ENCODE measurements at places on chromosomes 2 and 18.
A peak's percentile ranks its signal among the peaks of the same experiment; 100 is the strongest.

DNA sequence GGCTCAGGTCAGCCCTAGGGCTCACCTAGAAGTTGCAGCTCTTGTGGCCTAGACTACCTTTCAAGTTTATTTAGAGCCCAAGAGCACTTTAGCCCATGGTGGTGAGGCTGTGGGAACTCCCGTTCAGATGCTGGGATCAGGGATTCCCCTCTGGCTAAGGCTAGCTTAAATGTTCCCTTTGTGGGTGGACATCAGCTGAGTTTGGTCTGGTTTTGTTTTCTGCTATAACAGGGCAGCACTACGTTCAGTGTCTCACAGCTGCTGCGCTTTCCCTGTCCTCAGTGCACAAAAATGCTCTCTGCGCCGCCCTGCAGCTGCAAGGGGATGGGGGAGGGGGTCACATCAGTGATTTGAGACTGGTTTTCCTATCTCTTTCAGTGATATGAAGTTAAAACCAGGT lies 170.5 kb upstream of the KCNJ3 start:
- no peak for DNase-seq

DNA sequence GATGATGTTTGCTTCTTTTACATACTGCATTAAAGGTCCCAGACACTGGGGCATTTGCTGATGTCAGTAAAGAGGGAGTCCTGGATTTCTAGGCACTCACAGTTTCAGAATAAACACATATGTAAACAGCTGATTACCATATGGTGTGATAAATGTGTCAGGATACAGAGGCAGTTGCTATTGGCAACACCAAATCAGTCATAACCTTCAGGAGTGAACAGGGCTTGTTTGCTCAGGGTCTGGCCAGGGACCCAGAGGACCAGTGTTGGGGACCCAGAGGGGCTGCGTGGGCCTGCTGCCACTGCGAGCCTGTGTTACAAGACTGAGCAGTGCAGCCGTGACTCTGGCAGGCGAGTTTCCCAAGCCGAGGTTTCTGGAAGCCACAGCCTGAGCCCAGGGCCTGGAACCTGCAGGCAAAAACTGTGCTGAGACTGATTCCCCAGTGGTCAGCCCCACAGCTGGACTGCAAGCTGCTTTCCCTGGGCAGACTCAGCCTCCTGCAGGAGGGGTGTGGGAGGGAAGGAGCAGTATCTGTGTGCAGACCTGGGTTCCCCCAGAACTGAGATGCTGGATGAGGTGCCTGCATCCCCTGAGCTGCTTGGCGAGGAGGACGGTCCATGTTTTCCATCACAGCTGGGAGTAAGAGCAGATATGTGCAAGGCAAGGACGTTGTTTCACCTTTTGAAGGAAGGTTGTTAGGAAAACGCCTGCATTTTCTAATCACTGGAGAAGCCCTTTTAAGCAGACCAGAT lies 23.6 kb downstream of the ASAP2 start:
- no peak for DNase-seq

DNA sequence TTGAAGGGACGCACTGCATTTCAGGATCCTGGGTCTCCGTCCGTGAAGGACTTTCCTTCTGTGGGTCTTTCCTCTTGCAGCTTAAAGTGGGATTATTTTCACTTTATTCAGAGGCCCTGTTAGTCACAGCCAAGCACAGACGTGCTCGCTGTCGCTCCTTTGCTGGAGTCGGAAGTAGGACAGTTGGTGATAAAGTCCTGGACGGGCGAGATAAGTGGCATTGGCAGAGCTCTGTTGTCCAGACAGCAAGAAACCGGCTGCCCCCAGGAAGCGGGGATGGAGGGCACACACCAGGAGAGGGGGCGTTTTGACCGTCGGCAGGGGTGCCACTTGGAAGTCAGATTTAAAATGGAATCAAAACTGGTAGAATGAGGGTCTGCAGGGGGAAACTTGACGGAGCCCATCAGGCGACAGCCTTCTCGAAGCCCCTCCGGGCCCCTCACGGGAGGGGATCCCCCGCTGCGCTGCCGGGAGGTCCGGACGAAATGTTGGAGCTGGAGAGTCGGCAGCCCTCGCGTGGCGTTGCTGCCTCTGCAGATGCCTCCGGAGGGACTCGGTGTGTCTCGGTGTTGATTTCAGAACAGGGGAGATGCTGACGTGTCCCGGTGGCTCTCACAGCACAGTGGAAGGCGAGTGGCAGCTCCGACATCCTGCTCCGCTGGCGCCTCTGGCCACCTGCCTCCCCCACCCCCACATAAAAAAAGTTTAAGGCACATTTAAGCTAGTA lies 124.2 kb downstream of the NFATC1 start:
- peak; percentile 79 for DNase-seq

- DNase-seq = no peak
Observed at GRCh38 chr18:53025247-53025646, 685.2 kb downstream of the DCC start.

GRCh38 chr2:119735565-119735964 lies 24.2 kb upstream of the PTPN4 start:
- no peak for DNase-seq

GRCh38 chr2:101064125-101064502 lies 62.0 kb downstream of the RPL31 start:
- no peak for DNase-seq

- no peak for DNase-seq
Observed at GRCh38 chr2:37563375-37564015, 107.9 kb downstream of the CDC42EP3 start.

- no peak for DNase-seq
Observed at GRCh38 chr2:108591163-108591562, 56.9 kb downstream of the LIMS1 start.

GRCh38 chr2:15720561-15721307 lies 129.1 kb downstream of the DDX1 start:
- DNase-seq = no peak

DNA sequence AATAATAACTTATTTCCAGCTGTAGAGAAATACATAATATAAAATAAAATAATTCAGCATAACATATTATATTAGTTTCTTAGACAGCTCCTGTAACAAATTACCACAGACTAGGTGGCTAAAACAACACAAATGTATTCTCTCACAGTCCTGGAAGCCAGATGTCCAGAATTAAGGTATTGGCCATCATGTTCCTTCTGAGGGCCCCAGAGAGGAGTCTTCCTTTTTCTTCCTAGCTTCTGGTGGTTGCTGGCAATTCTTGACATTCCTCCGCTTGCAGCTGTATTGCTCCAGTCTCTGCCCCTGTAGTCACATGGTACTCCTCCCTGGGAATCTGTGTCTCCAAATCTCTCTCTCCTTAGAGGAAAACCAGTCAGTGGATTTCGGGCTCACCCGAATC lies 146.8 kb downstream of the RBM43 start:
- DNase-seq = no peak

DNA sequence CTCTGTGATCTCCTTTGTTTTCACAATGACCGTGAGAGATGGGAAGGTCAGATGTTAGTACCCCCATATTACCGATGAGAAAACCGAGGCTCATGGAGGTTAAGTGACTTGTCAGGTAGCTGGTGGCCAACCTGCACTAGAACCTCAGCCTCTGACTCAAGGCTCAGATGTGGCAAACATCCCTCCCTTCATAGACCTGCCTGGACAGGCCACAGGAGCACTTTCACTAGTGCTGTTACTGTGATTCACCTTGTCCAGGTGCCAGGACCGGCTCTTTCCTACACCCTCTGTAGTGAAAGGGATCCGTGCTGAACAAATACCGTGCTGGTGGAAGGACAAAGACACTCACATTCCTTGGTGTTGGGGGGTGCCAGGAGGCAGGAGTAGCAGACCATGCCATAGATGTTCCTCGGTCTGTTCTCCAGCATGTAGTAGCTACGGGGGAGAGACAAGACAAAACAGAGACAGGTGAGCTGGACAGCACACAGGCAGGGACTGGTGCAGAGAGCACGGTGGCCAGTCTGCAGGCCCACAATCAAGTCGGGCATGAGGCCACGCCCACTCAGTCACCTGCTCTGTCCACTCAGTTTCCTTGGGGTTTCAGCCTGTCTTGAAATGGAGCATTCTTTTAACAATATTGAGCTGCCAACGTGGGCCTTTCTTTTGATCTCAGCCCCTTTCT lies 65.9 kb downstream of the EDAR start:
- DNase-seq = peak; percentile 23

DNA sequence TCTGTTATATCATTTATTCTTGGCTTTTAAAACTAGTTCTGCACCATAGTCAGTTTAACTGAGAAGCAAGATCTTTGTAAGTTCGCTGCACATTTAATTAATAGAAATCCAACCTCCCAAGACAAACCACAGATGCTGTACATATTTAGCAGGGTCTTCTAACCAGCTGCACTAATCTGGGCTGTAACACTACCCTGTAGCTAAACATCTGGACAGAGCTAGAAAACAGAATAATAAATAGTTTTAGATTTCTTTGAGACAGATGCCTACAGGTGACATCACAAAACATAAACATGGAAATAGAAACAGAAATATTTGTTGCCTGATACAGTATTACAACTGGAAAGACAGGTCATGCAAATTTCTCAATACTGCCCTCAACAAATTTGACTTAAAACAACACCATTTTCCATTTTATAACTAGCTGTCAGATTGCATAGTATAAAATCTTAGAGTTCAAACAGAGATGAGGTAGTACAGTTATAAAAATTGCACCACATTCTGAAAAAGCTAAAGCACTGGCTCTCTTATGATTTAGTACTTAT lies 315.1 kb downstream of the NR4A2 start:
- no peak for DNase-seq

GRCh38 chr2:28395334-28396061 lies 2.8 kb downstream of the FOSL2 start:
- no peak for DNase-seq

GRCh38 chr18:3906116-3906750 lies 456.3 kb downstream of the TGIF1 start:
- no peak for DNase-seq

DNA sequence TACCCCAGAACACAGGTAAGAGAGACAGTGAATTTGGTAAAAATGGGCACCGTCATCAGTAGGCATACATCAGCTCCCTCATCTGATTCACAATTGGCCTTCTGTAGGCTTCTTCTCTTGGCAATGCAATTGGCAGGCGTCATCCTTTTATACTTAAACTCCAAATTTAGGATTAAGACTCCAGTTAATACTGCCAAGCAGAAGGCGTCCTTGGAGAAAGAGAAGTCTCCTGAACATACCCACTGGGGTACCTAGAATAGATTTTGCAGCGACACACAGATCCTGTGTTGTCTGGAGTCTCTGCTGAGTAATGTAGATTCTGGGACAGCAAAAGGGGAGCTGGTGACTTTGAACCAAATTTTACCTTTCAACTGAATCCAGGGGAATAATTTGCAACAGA lies 592 bp upstream of the METAP1D start:
- DNase-seq = no peak

DNA sequence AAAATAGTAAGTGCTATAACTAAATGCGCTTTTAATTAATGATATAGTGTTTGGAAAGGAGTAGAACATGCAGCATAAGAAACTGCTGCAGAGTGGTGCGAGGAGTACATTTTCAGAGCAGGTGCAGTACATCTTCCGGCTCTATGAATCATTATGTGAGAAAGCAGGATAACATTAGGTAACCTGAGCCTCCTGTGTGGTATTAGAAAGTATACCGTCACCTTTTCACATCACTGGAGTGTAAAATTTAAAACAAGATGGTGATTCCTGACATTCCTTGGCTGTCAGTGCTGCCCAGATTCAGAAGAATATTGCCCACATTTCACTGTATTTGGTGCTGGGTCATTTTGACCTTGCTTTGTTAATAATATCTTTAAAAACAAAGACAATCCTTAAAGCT lies 7.8 kb upstream of the DYNC2LI1 start:
- DNase-seq = no peak

DNA sequence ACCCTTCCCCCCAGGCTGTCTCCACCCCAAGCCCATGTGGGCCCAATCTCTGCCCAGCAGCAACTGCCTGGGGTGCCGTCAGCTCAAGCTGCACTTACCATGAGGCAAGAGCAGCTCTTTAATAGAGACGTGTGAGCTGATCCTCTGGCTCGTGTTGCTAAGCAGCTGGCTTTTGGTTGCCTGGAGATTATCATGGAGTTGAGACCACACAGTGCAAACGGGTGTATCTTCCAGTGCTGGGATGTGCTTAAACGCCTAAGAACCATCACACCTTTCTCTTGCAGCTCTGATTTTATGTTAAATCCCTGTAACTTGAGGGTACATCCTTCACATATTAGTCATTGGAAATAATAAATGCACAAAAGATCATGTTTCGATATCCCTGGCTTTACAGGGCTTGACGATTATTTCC lies 271.1 kb downstream of the PRKCE start:
- no peak for DNase-seq

GRCh38 chr2:54524226-54524991 lies 68.3 kb downstream of the SPTBN1 start:
- no peak for DNase-seq

- DNase-seq = no peak
Observed at GRCh38 chr18:31983976-31984375, 34.6 kb upstream of the RNF125 start.

DNA sequence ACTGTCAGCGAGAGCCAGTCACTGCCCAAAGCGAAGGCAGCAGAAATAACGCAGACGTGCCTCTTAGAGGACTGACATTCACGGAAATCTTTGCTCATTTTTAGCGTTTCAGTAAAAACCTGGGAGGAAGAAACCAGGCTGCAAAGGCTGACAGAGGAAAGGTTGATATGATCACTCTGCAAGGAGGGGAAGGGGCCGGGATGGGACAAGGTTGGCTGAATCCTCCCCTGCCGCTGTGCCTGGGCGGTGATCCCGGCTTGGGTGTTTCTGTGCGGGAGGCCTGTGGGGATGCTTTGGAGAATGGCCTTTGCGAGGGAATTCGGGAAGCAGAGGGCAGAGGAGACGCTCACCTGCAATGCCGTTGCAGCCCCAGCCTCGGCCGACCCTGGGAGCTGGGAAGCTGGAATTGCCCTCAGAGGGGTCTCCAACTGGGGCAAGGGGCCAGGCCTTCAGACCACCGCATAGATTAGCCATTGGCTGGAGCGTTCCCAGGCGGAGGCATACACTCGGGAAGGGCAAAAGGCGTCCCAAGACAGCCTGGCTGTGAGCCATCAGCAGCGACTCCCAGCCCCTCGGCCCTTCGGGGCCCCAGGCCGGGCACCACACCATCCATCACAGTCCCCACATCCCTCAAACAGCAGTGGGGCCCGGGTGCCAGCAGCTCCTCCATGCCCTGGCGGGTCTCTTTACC lies 111.7 kb upstream of the GPC1 start:
- peak; percentile 48 for DNase-seq

- no peak for DNase-seq
Observed at GRCh38 chr2:170514140-170514539, 201.0 kb upstream of the SP5 start.

GRCh38 chr2:177519534-177520115 lies 127.1 kb downstream of the AGPS start:
- DNase-seq = no peak

GRCh38 chr2:158518084-158518483 lies 61.3 kb downstream of the PKP4 start:
- DNase-seq = no peak

DNA sequence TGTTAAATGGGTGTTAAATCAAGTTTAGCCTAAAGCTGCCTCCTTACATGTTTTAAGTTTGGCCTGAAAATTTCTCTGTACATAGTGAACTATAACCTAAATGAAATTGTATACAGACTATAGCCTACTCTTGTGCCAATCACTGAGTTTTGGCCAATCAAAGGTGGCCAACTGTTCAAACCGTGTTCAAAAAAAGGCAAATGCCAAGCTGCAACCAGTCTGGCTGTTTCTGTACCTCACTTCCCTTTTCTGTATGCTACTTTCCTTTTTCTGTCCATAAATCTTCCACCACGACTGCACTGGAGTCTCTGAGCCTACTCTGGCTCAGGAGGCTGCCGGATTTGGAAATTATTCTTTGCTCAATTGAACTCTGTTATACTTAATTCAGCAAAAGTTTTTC lies 121.0 kb downstream of the SPOPL start:
- DNase-seq = no peak
